ENCODE measurements at places on chromosomes 12 and 14. TPM values are rescaled to one million over a fixed set of nuclear protein-coding genes. Genes with fewer than 3 reads are reported as not detected.

The ADAM21 gene
- total RNA-seq = 0.12 TPM

The KRT79 gene
- not detected for total RNA-seq

The DEPDC4 gene
- 4.3 TPM for total RNA-seq

The TAS2R10 gene
- total RNA-seq = 3.1 TPM

The RNASE1 gene
- total RNA-seq = 4.5 TPM

The TPPP2 gene
- not detected for total RNA-seq

The MYF6 gene
- 0.33 TPM for total RNA-seq

The CLEC1A gene
- not detected for total RNA-seq

DNA sequence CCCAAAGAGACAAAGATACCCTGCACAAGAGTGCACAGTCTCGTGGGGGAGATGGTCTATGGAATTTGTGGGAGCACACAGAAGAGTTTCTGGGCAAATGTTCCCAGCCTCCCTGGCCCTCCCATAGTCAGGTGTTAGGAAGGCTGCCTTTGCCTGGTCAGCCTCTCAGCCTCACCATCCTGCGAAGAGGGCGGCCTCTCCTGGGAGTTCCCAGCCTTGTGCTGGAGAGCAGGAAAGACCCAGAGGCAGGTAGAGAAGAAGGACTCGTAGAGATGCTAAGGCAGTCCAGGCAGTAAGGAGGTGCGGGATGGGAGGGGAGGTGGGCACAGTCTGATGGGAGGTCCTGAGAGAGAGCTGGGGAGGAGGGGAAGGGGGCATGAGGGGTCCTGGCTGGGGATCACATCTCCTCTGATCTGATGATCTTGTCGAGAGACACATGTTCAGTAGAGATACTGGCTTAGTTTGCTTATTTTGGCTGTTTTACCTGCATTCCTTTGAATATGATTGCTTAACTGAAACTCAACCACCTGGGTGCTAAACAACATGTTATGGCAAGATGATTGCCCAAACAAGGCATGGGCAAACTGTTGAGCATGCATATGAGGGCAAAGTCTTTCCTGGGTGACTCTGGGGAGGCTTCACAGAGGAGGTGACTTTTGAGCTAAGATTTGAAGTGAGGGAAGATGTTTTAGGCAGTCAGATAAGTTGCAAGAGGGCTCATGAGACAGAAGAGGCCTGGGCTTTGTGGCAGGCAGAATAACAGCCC is 10.5 kb downstream of the SERPINA6 start:
- no peak overlapping the region for H3K27ac ChIP-seq
- peaks cover 3% of the 10 kb centered on the region for H3K4me1 ChIP-seq
- H3K36me3 ChIP-seq = peaks cover 2% of the 10 kb centered on the region
- no peaks in the 10 kb centered on the region for H3K27me3 ChIP-seq
- no peak for DNase-seq

DNA sequence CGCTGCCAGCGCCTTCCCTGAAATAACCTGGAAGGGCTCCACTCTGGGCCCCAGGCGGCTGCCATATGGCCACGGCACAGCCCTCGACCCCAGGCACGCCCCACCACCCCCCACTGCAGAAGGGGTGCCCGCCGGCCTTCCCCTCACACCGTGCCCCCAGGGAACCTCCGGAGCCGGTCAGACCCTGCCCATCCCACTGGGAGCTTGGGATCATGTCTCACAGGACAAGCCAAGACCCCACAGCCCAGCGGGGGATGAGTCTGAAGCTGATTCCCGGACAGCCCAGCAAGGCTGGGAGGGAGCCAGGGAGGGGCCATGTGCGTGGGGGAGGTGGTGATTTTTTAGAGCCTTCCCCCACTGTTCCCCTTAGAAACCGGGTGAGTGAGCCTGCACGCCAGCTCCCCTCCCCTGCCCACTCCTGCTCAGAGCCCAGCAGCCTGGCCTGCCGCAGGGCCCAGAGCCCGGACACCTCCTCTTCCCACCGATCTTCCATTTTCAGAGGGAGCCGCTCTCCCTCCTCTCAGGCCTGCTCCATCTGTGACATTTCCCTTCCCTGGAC is 1.4 kb downstream of the RIMBP2 start:
- peaks cover 10% of the 10 kb centered on the region for H3K4me1 ChIP-seq
- H3K27ac ChIP-seq = no peak overlapping the region
- H3K27me3 ChIP-seq = peaks cover 63% of the 10 kb centered on the region
- no peaks in the 10 kb centered on the region for H3K36me3 ChIP-seq
- peak overlapping the region; percentile 77 for H3K4me3 ChIP-seq
- no peak for DNase-seq

GRCh38 chr14:92686900-92687427 is 61.5 kb downstream of the LGMN start:
- peaks cover 6% of the 10 kb centered on the region for H3K27me3 ChIP-seq
- H3K36me3 ChIP-seq = no peaks in the 10 kb centered on the region
- peak; percentile 91 for DNase-seq
- H3K27ac ChIP-seq = no peak overlapping the region
- no peaks in the 10 kb centered on the region for H3K4me1 ChIP-seq

- H3K36me3 ChIP-seq = no peaks in the 10 kb centered on the region
- no peak overlapping the region for H3K27ac ChIP-seq
- no peak for DNase-seq
- peaks cover 11% of the 10 kb centered on the region for H3K27me3 ChIP-seq
- peaks cover 12% of the 10 kb centered on the region for H3K4me1 ChIP-seq
- peak overlapping the region; percentile 37 for H3K4me3 ChIP-seq
Observed at GRCh38 chr14:99732436-99733210, 48.5 kb downstream of the CYP46A1 start.

GRCh38 chr12:121968876-121969275 is 50.5 kb downstream of the CFAP251 start:
- DNase-seq = no peak
- H3K4me1 ChIP-seq = no peaks in the 10 kb centered on the region
- H3K27me3 ChIP-seq = peaks cover 3% of the 10 kb centered on the region
- H3K36me3 ChIP-seq = peaks cover 9% of the 10 kb centered on the region

GRCh38 chr12:41061192-41061591 is 126.9 kb upstream of the PDZRN4 start:
- no peaks in the 10 kb centered on the region for H3K4me1 ChIP-seq
- no peaks in the 10 kb centered on the region for H3K36me3 ChIP-seq
- no peak overlapping the region for H3K4me3 ChIP-seq
- no peak for DNase-seq
- no peak overlapping the region for H3K27ac ChIP-seq

DNA sequence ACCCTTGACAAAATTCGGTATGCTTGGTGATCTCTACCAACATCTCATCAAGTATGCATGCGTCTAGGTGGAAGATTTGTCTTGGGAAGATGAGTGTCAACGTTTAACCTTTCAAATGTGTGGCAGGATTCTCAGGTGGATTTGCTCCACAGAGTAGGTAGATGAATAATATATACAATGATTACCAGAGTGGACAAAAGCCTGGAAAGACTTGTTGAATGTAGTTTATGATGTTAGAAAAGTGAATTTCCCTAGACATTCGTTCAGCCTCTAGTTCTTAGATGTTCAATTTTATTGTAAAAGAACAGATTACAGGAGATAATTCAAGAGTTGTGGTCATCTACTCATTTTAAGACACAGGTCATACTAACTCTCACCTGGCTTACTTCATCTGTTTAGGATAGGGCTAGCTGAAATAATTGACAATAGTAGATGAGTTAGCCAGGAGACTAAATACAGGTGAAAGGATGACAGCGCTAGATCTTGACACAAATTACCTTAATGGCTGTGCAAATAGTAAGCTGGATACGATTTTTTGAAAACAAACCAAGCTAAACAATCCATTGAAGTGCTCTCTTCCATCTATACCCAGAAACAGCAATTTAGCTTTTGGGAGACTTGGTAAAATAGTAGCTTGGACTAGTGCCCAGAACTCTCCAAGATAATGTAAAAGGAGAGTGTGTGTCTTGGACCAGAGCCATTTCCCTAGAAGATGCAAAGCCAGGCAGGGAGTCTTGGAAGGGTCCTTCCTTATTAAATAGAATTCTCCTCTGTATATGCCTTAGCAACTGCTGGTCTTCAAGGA is 168.0 kb downstream of the DACT1 start:
- DNase-seq = no peak
- H3K4me3 ChIP-seq = no peak overlapping the region
- peaks cover 3% of the 10 kb centered on the region for H3K4me1 ChIP-seq
- H3K27ac ChIP-seq = no peak overlapping the region
- H3K36me3 ChIP-seq = no peaks in the 10 kb centered on the region

GRCh38 chr12:14776236-14776961 is 26.9 kb downstream of the WBP11 start:
- H3K4me3 ChIP-seq = peak overlapping the region; percentile 97
- DNase-seq = no peak
- peaks cover 58% of the 10 kb centered on the region for H3K4me1 ChIP-seq
- no peak overlapping the region for H3K27ac ChIP-seq
- H3K27me3 ChIP-seq = no peaks in the 10 kb centered on the region

- no peaks in the 10 kb centered on the region for H3K36me3 ChIP-seq
- H3K4me3 ChIP-seq = no peak overlapping the region
- H3K4me1 ChIP-seq = peaks cover 5% of the 10 kb centered on the region
- H3K27me3 ChIP-seq = no peaks in the 10 kb centered on the region
- DNase-seq = no peak
Observed at GRCh38 chr14:43894534-43894933, 612.5 kb downstream of the FSCB start.

DNA sequence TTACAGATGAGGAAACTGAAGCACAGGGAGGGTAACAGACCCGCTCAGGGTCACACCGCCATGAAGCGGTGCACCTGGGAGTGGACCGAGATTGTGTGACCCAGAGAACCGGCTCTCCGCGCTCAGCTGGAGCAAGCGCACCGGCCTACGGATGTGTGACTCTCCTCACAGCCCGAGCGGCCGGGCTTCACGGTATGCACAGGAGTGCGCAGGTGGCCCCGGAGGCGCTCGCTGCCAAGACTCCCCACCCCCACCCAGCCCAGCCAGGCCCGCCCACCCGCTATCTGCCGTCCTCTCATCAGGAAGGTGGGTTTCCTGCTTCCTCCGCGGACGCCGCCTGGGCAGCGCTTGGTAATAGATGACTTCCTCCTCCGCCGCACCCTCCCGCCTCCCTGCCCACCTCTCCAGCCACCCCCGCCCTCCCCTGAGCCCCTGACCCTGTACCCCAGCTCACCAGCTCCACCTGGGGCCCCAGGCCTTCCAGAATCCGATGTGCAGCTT is 110.7 kb downstream of the NCOR2 start:
- DNase-seq = no peak
- no peak overlapping the region for H3K4me3 ChIP-seq
- H3K27ac ChIP-seq = no peak overlapping the region
- peaks cover 9% of the 10 kb centered on the region for H3K36me3 ChIP-seq
